ENCODE measurements at places on chromosomes 13 and 19. TPM values are rescaled to one million over a fixed set of nuclear protein-coding genes. Genes with fewer than 3 reads are reported as not detected.

GRCh38 chr13:99883805-99884204 lies 87.8 kb downstream of the ZIC5 start:
- no peak for DNase-seq

- no peak for DNase-seq
These were observed 107.2 kb downstream of the FNDC3A start for GRCh38 chr13:49082653-49083536.

- no peak for DNase-seq
These were observed 7.4 kb downstream of the SHFL start for GRCh38 chr19:10093295-10094186.

RFPL4AL1 gene
- not detected for polyA plus RNA-seq

NPHS1 gene
- 223 TPM for polyA plus RNA-seq

- no peak for DNase-seq
These were observed 59.5 kb downstream of the TNFRSF19 start for GRCh38 chr13:23629566-23630272.

Data from renal pelvis (tissue), 12 donors.